Ascending aorta (tissue), 2 donors: ENCODE measurements at places on chromosomes 13 and 19. TPM values are rescaled to one million over a fixed set of nuclear protein-coding genes. Genes with fewer than 3 reads are reported as not detected.
A peak's percentile ranks its signal among the peaks of the same experiment; 100 is the strongest.

DNA sequence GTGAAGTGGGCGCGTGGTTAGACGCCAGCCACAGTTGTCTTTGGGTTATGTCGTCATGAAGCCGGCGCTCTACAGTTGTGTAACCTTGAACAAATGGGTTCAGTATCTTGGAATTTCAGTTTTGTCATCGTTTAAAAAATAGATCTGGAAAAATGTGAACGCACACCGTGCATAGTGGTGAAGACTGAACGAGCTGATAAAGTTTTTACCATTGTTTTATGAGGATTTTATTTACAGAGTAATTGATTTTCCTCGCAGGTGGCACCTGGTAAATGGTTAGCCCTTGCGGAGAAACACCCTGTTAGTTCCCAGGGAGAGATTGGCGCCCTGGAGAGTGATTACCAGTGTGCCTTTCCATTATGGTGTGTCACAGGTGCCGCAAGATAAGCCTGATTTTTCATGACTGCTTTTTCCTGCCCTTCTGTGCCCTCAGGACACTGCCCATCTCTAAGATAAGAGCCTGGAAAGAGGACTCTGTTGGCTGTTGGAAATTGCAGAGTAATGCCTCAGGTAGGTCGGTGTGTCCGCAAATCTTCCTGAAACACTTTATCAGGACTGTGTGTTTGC, 577 bp downstream of the ZNF181 start:
- no peaks in the 10 kb centered on the region for H3K27me3 ChIP-seq
- H3K4me3 ChIP-seq = peak overlapping the region; percentile 62
- no peak for DNase-seq
- peaks cover 42% of the 10 kb centered on the region for H3K36me3 ChIP-seq

GRCh38 chr19:43780706-43781525, at the start of gene KCNN4:
Gene KCNN4 (minus strand): TSS chr19:43780973. CDS start chr19:43780861, 112 bp downstream.
- H3K4me1 ChIP-seq = peaks cover 7% of the 10 kb centered on the region
- H3K4me3 ChIP-seq = peak within 1 kb of the TSS; percentile 30
- no peaks in the 10 kb centered on the region for H3K27me3 ChIP-seq
- H3K27ac ChIP-seq = no peak within 1 kb of the TSS

DNA sequence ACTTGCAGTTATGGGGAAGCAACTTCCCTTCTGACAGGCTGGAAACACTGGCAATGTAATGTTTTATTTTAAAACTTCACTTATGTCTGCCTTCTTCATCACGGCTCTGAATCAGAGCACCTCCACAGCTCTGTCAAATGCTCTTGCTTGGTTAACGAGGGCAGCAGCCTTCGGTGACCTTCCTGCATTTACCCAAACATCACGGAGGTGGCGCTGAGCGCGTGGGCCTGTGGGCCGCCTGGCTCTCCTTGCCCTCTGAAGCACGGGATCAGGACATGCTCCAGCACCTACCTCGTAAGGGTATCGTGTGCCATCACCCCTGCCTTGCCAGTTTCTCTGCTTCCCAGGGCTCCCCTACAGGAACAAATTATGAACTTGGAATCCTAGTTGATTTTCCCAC, 310.0 kb downstream of the TEX29 start:
- H3K36me3 ChIP-seq = no peaks in the 10 kb centered on the region
- no peak for DNase-seq
- H3K27me3 ChIP-seq = no peaks in the 10 kb centered on the region
- H3K27ac ChIP-seq = no peak overlapping the region
- no peak overlapping the region for H3K4me3 ChIP-seq

The CATSPERD gene
- total RNA-seq = not detected

The SDHAF1 gene
- 107 TPM for total RNA-seq
